CD8-positive, alpha-beta memory T cell (primary cell): ENCODE measurements at places on chromosomes 12 and 14. TPM values are rescaled to one million over a fixed set of nuclear protein-coding genes. Genes with fewer than 3 reads are reported as not detected.

The L3HYPDH gene
- 10.1 TPM for total RNA-seq

DNA sequence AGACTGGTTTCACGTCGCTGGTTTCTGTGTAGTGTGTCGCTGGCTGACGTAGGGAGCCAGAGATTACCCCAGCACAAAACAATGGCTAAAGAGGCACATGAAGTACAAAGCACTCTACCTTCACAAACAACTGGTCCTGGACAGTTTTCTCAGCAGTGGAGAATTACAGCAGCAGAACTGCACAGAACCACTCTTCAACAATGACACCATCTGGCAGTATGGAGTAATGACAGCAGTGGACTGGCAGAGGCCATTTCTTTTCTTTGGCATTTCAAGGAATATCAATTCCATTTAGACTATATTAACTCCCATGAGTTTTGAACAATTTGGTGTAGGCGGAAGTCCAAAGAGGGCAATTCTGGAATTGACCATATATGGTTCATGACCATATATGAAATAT is 1074.1 kb downstream of the AACS start:
- DNase-seq, result no peak

DNA sequence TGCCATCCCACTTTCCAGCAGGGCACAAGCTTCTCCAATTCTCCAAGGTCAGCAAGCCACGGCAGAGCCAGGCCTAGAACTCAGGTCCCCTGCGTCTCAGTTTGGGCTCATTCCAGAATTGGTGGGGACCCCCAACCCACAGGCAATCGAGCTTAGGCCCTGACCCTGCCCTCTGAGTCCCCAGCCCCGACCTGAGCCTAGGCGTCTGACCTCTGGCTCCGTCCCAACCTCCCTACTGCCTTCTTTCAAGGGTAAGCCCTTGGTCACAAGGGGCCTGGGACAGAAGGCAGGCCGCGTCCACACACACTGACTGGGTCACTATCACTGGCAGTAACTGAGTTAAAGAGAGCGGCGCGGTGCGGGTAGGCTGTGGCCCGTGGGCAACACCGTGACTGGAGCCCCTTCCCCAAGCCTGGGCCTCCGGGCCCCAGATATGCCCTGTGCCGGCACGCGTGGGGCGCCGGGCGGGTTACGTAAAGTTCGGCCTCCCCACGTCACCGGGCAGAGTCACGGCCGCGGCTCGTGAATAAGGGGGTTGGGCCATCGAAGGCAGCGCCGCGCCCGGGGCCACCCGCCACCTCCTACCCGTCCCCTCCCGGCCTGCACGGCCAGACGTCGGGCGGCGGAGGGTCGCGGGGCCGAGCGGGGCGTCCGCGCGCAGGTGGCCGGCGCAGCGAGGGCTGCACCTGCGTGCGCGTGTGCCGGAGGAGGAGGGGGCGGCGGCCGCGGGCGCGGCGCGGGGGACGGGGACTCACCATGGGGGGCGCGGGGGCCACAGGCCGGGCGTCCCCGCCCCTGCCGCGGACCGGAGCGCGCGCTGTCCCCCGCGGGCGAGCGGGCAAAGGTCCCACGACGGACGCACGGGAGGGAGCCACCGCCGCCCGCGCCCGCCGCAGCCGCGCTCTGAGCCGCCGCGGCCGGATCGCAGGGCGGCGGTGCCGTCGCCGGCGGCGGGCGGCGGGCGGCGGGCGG is 516 bp downstream of the ANKRD9 start:
- DNase-seq, result peak; percentile 47

- DNase-seq, result no peak
These were observed 110.0 kb downstream of the ARF6 start for GRCh38 chr14:50002926-50003212.

DNA sequence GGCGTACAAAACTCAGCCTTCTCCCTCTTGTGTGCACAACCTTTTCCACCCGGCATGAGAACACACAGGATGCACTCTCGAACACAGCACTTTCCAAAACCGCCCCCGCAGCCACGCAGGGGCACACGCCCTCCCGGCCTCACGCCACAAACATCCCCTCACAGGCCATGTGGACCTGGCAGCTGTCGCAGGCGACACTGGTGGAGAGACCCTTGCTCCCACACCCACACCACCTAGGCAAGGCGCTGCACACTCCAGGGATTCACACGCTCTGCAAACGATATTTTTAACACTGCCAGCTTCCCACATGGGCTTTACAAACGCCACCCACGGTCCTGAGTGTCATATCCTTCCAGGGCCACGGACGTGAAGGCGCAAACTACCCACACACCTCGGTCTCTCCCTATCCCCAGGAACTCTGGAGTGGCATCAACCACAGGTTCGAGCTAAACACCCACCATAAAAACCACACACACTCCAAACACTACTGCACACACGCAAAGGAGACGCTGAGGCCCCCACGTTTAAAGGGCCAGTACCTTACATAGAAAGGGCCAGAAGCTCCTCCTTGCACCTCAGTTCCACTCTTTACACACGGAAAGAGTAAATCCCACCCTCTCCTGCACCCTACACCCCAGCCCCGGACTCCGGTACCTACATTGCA is 12.4 kb upstream of the ITGB7 start:
- DNase-seq, result peak; percentile 56

- no peak for DNase-seq
These were observed 1148.7 kb upstream of the TMEM132C start for GRCh38 chr12:127118251-127118650.
